ENCODE measurements at places on chromosomes 7 and 10. TPM values are rescaled to one million over a fixed set of nuclear protein-coding genes. Genes with fewer than 3 reads are reported as not detected.

DNA sequence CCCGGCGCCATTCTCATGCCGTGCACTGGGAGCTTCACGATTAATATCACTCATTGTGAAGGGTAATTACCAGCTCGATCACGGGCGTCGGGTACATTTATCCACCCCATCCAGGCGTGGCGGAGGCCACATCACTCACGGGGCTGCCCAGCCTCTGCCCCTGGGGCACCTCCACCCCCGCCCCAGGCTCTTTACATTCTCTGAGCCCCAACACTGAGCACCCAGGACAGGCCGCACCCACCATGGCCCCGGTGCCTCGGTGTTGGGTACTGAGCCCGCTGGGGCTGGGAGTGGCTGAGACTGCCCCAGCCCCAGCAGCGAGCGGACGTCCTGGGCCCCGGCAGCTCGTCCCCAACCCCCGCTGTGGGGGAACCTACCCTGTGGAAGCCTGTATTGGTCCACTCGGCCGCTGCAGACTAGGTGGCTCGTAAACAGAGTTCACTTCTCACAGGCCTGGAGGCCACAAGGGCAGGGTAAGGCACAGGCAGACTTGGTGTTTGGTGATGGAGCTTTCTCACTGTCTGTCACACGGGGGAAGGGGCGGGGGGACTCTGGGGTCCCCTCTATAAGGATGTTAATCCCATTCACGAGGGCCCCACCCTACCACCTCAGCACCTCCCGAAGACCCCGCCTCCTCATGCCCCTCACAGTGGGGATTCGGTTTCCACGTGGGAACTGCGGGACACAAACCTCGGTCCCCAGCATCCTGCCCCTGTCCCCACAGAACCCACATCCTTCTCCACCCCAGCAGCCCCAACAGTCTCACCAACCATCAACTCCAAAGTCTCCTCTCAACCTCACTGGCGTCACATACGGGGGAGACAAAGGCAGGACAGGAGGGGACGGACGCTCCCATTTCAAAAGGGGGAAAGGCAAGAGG lies 184.1 kb downstream of the ELFN1 start:
- H3K27ac ChIP-seq = peak overlapping the region; percentile 35
- peaks cover 18% of the 10 kb centered on the region for H3K4me1 ChIP-seq
- peaks cover 5% of the 10 kb centered on the region for H3K36me3 ChIP-seq
- H3K27me3 ChIP-seq = no peaks in the 10 kb centered on the region
- peak; percentile 51 for DNase-seq
- no peak overlapping the region for H3K4me3 ChIP-seq

The NEUROG3 gene
- not detected for total RNA-seq

The SFMBT2 gene
- 69.0 TPM for total RNA-seq

- H3K27ac ChIP-seq = no peak overlapping the region
- no peak overlapping the region for H3K4me3 ChIP-seq
- H3K4me1 ChIP-seq = no peaks in the 10 kb centered on the region
- DNase-seq = no peak
- no peaks in the 10 kb centered on the region for H3K36me3 ChIP-seq
- peaks cover 4% of the 10 kb centered on the region for H3K27me3 ChIP-seq
Measured at GRCh38 chr10:93591065-93591808, 9.8 kb downstream of the RBP4 start.

- H3K4me3 ChIP-seq = no peak overlapping the region
- no peaks in the 10 kb centered on the region for H3K4me1 ChIP-seq
- peaks cover 23% of the 10 kb centered on the region for H3K27me3 ChIP-seq
- no peak for DNase-seq
Measured at GRCh38 chr10:113261161-113261560, 291.7 kb upstream of the HABP2 start.

DNA sequence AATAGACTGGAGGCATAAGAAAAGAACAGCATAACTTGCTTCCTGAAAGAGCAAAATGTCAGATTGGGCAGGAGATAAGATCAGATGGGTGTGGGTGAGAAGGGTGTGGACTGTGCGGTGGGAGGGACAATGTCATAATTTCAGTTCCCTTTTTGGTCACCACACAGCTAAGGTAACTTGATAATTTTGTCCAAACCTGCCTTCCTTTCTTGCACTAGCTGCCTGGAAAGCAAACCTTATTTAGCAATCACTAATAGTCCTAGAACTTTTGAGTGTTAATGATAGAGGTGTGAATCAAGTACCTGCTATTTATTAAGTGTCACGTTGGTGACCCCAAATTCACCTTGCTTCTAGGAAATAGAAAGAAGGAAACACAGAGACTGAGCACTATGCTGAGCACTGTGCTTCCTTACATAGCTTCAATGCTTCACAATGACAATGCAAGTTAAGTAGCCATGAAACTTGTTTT lies 72.4 kb upstream of the SP4 start:
- peaks cover 85% of the 10 kb centered on the region for H3K4me1 ChIP-seq
- peak overlapping the region; percentile 3 for H3K4me3 ChIP-seq
- peaks cover 31% of the 10 kb centered on the region for H3K36me3 ChIP-seq
- peak; percentile 88 for DNase-seq
- peak overlapping the region; percentile 99 for H3K27ac ChIP-seq

DNA sequence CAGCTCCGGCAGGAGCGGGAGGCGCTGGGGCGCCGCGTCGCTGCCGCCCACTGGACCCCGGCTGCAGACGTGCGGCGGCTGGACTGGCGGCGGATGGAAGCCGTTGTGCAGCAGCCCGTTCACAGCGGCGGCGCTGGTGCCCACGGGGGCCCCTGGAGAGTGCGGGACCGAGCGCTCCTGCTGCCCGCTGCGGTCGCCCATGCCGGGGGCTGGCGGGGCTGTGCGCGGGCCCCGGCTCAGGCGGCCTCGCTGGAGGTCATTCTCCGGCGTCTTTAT lies 413 bp downstream of the PANK1 start:
- H3K4me1 ChIP-seq = peaks cover 13% of the 10 kb centered on the region
- no peak for DNase-seq
- peaks cover 32% of the 10 kb centered on the region for H3K27me3 ChIP-seq
- H3K36me3 ChIP-seq = no peaks in the 10 kb centered on the region

The PRRT4 gene
- 0.18 TPM for total RNA-seq

- peaks cover 18% of the 10 kb centered on the region for H3K27me3 ChIP-seq
- H3K4me3 ChIP-seq = no peak overlapping the region
- peaks cover 7% of the 10 kb centered on the region for H3K36me3 ChIP-seq
- no peak overlapping the region for H3K27ac ChIP-seq
Measured at GRCh38 chr7:17408245-17408903, 109.9 kb downstream of the AHR start.

The BAMBI gene
- 1.0 TPM for total RNA-seq

DNA sequence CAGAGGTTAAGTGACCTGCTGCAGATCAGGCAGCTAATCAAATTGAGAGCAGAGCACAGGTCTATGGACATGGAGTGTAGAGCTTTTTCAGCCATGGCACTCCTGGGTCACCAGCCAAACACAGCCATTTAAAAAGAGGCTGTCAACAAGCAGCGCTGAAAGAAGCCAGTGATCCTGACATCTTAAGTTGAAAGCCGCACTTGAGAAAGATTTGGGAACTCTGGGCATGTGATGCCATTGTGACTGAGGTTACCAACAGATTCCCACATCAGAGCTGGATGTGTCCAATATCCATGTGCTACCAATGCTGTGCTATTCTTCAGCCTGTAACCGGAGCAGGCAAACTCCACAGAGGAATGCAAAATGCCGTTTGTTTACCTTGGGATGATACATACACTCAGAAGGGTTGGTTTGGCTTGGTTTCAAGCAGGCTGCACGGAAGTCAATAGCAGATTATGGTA lies 56.2 kb upstream of the ABLIM1 start:
- H3K27me3 ChIP-seq = peaks cover 41% of the 10 kb centered on the region
- no peak overlapping the region for H3K27ac ChIP-seq
- H3K4me1 ChIP-seq = no peaks in the 10 kb centered on the region
- H3K36me3 ChIP-seq = no peaks in the 10 kb centered on the region
- DNase-seq = no peak

DNA sequence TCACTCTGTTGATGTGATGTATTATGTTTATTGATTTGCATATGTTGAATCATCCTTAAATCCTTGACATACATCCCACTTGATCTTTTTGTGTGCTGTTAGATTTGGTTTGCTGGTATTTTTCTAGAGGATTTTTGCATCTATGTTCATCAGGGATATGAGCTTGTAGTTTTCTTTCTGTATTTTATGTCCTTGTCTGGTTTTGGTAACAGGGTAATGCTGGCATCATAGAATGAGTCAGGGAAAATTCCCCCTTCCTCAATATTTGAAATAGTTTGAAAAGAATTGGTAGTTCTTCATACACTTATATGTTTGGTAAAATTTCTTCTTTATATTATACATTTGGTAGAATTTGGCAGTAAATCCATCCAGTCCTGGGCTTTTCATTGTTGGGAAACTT lies 89.4 kb upstream of the SLC13A1 start:
- no peak for DNase-seq
- no peak overlapping the region for H3K4me3 ChIP-seq
- H3K36me3 ChIP-seq = no peaks in the 10 kb centered on the region
- no peaks in the 10 kb centered on the region for H3K4me1 ChIP-seq
- H3K27me3 ChIP-seq = no peaks in the 10 kb centered on the region
- H3K27ac ChIP-seq = no peak overlapping the region

GRCh38 chr7:18894155-18894554 lies 223.3 kb downstream of the TWIST1 start:
- H3K4me1 ChIP-seq = no peaks in the 10 kb centered on the region
- H3K4me3 ChIP-seq = no peak overlapping the region
- H3K27ac ChIP-seq = no peak overlapping the region
- no peaks in the 10 kb centered on the region for H3K36me3 ChIP-seq
- no peaks in the 10 kb centered on the region for H3K27me3 ChIP-seq

The TLL2 gene
- total RNA-seq = not detected

DNA sequence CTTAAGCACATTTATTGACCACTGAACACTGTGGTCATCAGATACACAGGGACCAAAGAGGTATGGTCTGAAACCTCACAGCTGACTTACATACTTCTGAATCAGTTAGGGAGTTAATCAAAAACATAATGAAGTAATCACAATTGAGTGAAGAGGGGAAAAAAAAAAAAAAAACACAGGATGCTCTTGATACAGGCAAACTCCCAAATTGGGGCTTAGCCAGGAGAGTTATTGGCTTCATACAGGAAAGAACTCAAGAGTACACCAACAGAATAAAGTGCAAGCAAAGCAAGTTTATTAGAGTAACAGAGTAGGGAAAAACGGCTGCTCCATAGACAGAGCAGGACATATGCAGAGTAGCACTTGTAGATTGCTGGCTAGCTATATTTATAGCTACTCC lies 917.0 kb downstream of the CNTNAP2 start:
- H3K27me3 ChIP-seq = no peaks in the 10 kb centered on the region
- H3K36me3 ChIP-seq = no peaks in the 10 kb centered on the region
- H3K4me3 ChIP-seq = no peak overlapping the region
- no peak for DNase-seq

- H3K27ac ChIP-seq = no peak overlapping the region
- no peaks in the 10 kb centered on the region for H3K4me1 ChIP-seq
- H3K27me3 ChIP-seq = no peaks in the 10 kb centered on the region
Measured at GRCh38 chr10:9636216-9636615, 1381.5 kb upstream of the CELF2 start.

DNA sequence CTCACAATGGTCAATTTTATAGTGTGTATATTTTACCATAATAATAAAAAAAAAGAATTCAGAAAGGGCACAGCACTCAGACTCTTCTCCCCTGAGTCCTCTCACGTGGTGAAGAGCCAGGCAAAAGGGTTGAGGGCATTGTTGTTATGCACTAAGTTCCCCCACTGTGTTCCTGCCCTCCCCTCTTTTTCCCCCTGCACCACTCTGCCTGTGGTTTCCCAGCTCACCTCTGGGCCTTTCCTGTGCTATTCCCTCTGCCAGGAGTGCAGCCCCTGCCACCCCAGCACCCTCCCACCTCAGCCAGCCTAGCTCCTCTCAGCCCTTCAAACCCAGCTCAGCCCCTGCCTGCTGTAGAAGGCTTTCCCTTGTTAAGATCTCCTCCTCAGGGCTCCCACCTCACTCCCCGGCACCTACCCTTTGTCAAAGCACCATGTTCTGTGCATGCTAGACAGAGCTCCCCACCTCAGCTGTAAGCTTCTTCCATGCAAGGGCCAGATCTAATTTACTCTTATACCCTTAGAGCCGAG lies 108.5 kb downstream of the KCNMA1 start:
- H3K4me3 ChIP-seq = no peak overlapping the region
- H3K27me3 ChIP-seq = peaks cover 9% of the 10 kb centered on the region
- no peaks in the 10 kb centered on the region for H3K4me1 ChIP-seq
- H3K27ac ChIP-seq = no peak overlapping the region
- no peaks in the 10 kb centered on the region for H3K36me3 ChIP-seq
- DNase-seq = no peak

- DNase-seq = no peak
- peaks cover 4% of the 10 kb centered on the region for H3K27me3 ChIP-seq
- no peaks in the 10 kb centered on the region for H3K4me1 ChIP-seq
- no peaks in the 10 kb centered on the region for H3K36me3 ChIP-seq
Measured at GRCh38 chr10:120051671-120052070, 159.1 kb downstream of the SEC23IP start.

The BMS1 gene
- total RNA-seq = 24.0 TPM

GRCh38 chr10:125016611-125017202 lies 74.8 kb downstream of the ZRANB1 start:
- H3K4me1 ChIP-seq = peaks cover 15% of the 10 kb centered on the region
- DNase-seq = no peak
- no peak overlapping the region for H3K4me3 ChIP-seq

DNA sequence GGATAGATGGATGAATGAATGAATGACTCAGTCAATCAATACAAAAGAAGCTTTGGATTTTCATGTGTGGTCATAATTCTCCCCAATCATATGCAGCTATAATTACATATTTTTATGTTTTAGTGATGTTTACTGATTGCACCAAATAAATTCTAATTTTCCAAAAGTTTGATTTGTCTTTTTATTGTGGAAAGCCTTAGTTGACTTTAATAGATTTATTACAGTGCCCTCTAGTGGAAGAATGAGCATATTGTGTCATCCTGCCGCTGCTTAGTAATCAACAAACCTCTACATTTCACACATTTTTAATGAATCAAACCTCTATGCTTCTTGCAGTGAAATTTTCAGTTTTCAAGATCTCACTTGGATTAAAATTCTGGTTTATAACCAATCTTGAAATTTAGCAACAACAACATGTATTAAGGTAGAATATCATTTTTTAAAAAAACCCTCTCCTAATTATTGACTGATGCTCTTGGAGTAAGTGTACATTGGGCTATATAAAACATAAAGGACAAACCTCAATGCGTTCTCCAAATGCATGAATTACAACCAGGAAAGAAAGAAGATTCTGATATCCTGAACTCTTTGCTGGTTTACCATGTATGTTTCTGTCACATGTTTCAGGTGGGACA lies 55.6 kb upstream of the PNLIP start:
- H3K4me1 ChIP-seq = no peaks in the 10 kb centered on the region
- no peaks in the 10 kb centered on the region for H3K36me3 ChIP-seq
- no peak overlapping the region for H3K4me3 ChIP-seq
- no peak overlapping the region for H3K27ac ChIP-seq
- no peaks in the 10 kb centered on the region for H3K27me3 ChIP-seq

DNA sequence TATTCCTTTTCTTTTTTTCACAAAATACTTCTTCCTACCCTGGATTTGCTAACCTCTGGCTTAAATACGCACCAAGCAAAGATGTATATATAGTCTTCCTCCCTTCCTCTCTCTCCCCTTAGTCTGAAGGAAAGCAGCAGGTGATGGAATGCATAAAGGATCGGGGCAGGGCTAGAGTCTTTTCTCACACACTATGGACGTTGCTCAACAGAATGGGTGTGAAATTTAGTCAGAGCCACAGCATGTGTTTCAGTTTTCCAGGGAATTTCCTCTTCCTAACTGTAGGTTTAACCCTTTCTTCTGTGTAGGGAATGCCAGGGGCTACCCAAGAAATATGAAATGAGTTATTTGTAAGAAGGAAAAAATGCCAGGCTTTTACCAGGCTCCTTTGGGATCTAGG lies 71.4 kb upstream of the NFKB2 start:
- peaks cover 2% of the 10 kb centered on the region for H3K36me3 ChIP-seq
- peaks cover 21% of the 10 kb centered on the region for H3K4me1 ChIP-seq
- DNase-seq = no peak
- no peak overlapping the region for H3K4me3 ChIP-seq
- no peaks in the 10 kb centered on the region for H3K27me3 ChIP-seq
- no peak overlapping the region for H3K27ac ChIP-seq
